Central memory CD4-positive, alpha-beta T cell (primary cell): ENCODE measurements at places on chromosomes 2 and 18.

- DNase-seq, result no peak
These were observed 241.5 kb downstream of the SH3RF3 start for GRCh38 chr2:109370399-109371035.

DNA sequence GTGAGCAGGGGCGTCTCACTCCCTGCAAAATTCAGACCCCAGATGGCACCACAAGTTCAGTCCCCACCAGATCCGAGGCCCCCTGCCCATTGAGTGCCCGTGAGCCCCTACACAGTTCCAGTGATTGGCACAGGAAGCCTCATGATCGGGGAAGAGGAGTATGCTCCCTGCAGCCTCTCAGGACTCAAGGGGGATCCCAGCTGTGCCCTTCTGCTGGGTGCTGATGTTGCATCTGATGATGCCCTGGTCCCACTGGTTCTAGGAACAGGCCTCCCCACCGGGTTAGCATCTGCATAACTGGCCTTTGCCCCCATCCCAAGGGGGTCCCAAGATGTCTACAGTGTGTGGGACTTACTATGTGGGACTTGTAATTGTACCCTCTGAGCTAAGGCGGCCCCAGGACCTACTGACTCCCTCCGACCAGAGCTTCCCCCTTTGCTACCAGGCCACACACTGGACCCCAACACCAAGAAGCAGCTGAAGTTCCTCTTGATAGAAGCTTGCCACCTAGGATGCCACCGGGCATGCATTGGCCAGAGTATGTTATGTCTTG lies 8.6 kb downstream of the ALPG start:
- DNase-seq, result no peak

DNA sequence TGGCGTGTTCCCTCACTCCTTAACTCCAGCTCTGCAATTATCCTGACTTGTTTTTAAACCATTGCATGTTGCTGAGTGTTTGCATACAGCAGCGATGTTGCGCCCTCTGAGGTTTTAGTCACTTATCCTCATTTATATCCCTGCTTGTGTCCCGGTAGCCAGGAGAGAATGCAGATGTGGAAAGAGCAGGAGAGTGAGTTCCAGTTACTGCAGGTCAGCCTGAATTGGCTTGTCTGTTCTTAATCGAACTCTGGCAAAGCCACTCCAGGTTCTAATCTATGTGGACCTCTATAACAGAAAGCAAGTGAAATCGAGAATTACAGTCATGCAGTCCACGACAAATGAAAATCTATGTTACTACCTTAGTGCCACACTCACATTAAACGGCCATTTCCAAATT lies 295.1 kb upstream of the REV1 start:
- no peak for DNase-seq

- DNase-seq, result no peak
These were observed 131.5 kb upstream of the PGAP1 start for GRCh38 chr2:197057959-197058358.

- DNase-seq, result no peak
These were observed 122.6 kb upstream of the PPP1CB start for GRCh38 chr2:28628987-28629386.

DNA sequence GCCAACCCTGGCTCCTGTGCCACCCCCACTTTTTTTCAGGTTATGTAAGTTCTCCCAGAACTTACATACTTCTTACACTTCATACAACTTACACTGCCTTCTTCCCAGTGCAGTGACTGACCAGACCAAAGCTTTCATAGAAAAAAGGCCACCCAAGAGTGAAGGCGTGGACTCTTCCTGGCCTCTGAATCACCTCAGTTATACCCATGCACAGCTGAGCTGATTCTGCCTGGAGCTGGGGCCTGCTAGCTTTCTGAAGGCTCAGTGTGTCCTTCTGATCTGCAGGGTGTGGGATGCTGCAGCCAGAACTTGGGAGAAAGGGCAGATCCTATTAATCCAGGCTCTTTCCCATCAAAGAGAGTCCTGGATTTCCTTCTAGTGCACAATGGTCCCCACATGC lies 216.1 kb downstream of the TTC32 start:
- DNase-seq, result no peak

DNA sequence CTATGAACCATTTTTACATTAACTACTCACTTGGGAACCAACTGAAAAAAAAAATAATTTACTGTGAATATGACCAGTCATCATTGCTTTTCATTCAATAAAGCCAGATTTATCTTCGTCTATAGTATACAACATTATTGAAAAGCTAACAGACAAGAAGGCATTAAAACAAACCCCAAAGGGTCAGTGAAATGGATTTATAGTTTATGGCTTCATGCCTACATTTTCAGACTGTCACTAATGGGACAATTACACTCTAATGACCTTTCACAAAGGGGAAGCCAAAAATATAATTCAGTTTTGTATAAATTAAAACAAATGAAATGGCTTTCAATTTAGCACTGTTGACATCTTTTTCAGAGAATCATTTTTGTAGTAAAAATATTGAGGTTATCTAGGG lies 169.1 kb downstream of the DSEL start:
- DNase-seq, result no peak

GRCh38 chr2:167946441-167946841 lies 301.0 kb downstream of the STK39 start:
- DNase-seq, result no peak

- DNase-seq, result no peak
These were observed 1.7 kb downstream of the EMILIN2 start for GRCh38 chr18:2848247-2849246.

- no peak for DNase-seq
These were observed 73.5 kb downstream of the GALNT3 start for GRCh38 chr2:165720511-165720910.

GRCh38 chr2:98463988-98464771 lies 19.5 kb downstream of the INPP4A start:
- DNase-seq, result peak; percentile 61

DNA sequence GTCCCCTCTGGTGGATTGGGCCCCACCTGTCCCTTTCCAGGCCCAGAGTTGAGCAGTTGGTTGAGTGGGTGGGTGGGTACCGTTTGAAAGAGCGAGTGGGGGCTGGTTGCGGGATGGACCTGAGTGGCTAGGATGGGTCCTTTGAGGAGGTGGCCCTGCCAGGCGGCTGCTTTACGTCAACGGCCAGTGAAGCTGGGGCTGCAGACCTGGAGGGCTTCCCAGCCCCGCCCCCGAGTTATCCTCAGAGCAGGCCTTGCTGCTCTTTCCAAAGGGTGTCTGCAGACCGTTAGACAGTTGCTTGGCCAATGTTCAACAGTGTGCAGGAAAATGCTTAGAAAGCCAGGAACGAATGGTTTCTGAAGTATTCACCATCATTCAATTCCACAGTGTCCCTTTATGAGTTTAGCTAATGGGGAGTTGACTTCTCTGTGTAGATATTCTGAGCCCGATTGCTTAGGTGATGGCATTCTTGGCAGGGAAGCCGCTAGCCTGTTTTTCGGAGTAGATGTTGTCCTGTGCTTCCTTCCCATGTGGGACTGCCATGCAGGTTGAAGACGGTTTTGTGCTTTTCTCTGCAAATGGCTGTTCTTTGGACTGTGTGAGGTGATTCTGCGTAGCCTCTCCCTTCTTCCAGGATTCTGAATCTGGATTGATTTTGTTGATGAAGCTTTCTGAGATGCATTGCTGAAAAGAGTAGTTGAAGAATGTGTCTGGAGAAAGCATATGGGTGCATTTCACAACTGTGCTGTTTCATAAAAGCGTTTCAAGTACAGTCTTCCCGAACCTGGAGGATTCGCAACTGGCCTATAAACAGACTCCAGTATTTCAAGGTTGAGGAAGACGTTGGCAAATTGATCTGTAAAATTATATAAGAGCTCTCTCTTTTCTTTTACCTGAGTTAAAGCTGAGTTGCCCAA lies 45.8 kb downstream of the LDLRAD4 start:
- DNase-seq, result no peak

GRCh38 chr2:191710411-191710900 lies 32.5 kb downstream of the NABP1 start:
- DNase-seq, result no peak

- DNase-seq, result no peak
These were observed 9.4 kb downstream of the IL18RAP start for GRCh38 chr2:102432386-102432785.

DNA sequence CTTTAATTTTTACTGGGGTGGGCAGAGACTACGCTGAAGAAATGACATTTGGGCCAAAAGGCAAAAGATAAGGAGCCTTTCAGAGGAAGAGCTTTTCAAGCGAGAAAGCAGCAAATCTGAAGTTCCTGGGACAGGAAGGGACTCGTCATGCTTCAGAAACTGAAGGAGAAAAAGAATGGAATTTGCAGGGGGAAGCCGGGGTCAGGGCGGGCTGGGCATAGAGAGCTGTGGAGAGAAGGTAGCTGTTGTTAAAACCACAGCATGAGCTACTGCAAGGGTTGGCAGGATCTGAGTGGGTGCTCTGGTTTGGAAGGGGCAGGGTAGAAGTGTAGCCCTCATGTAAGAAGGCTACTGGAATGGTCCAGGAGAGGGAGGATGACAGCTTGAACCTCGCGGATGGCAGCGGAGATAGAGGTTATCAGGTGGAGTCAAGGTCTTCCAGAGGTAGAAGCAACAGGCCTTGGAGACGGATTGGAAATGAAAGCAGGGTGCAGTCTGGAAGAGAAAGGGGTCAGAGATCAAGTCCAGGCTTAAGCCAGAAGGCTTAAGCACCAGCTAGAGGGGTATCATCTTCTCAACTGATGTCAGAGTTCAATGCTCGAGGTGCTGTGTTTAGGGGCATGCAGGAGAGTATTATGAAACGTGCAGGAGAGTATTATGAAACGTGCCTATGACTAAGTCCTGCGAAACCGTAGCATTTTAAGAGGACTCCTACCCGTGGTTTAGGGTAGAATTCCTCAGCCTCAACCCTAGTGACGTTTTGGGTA lies 18.9 kb downstream of the ATP8B1 start:
- DNase-seq, result no peak

DNA sequence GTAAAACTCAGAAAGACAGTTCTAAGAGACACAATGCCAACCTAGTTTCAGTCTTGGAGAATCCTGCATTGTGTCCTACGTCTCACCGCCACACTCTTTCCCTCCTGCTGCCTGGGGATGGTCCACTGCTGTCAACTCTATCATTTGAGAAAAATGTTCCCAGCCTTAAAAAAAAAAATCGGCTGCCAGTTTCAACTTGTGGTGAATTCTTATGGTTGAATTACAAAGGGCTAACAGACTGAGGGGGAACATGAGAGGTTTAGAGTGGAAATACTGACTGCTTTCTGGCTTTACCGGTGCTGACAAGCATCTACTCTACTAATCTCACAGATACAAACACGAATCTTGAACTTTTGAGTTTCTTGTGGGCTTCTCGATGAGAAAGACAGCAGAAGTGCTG lies 74.0 kb downstream of the NAB1 start:
- DNase-seq, result no peak

DNA sequence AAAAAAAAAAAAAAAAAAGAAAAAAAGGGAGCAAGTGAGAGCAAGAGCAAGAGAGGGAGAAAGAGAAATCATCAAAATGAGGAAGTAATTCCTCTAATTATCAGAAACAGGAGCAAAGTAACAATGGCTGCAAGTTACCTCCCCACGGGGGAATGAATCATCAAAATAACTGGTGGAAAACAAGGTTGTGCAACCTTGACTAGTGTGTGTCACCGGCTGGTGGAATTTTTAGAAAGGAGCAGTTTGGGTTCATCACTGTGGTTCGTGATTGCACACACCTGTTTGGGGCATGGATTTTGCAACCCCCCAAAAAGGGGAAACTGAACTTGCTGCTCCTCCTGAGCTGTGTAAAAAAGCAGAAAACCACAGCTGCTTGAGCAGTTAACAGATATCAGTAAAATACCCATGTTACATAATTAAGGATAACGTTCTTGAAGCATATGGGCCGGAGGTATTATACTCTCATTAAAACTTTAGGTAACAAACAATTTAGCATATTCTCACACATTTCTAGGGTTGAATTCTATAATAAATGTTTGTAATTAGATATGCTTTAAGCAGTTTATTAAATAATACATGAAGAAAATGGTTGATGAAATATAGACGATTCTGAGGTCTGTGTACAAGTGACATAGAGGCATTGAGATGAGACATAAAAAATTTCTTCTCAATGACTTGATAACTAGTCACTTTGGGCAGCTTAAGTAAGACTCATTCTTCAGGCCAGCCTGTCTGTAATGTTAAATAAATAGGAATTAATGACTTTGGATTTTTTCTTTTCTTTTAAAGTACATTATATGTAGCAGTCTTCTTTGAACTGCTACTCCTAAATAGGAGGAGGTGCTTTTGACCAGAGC lies 184.2 kb upstream of the ZEB2 start:
- DNase-seq, result no peak

DNA sequence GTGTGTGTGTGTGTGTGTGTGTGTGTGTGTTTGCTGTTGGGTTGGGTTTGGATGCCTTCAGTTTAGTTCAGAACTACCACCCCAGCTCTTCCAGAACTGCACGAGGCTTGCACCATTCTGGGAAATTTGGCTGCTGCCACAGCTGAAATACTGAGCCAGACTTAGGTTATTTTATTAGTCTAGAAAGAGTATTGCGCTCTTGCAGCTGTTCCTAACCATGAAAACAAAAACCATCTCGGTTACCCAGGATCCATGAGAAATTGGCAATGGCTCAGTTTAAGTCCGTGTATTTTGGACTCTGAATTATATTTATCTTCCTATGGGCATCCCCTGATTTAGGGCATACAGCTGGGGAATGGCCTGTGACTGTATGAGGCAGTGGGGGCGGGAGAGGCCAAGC lies 83.2 kb downstream of the TANC1 start:
- no peak for DNase-seq

DNA sequence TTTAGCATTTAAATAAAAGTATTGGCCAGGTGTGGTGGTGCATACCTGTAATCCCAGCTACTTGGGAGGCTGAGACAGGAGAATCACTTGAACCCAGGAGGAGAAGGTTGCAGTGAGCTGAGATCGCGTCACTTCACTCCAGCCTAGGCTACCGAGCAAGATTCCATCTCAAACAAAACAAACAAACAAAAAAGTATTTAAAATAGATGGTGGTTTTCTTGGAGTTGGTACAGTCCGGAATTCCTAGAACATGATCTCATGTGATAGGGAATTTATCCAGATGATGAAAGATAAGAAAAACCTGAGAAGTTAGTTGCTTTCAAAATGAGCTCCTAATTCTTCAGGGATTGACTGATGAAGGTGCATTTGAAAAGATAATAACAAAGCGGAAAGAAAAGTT lies 62.0 kb downstream of the BIRC6 start:
- DNase-seq, result no peak

- DNase-seq, result no peak
These were observed 319.4 kb upstream of the KCNH7 start for GRCh38 chr2:163157891-163158496.

DNA sequence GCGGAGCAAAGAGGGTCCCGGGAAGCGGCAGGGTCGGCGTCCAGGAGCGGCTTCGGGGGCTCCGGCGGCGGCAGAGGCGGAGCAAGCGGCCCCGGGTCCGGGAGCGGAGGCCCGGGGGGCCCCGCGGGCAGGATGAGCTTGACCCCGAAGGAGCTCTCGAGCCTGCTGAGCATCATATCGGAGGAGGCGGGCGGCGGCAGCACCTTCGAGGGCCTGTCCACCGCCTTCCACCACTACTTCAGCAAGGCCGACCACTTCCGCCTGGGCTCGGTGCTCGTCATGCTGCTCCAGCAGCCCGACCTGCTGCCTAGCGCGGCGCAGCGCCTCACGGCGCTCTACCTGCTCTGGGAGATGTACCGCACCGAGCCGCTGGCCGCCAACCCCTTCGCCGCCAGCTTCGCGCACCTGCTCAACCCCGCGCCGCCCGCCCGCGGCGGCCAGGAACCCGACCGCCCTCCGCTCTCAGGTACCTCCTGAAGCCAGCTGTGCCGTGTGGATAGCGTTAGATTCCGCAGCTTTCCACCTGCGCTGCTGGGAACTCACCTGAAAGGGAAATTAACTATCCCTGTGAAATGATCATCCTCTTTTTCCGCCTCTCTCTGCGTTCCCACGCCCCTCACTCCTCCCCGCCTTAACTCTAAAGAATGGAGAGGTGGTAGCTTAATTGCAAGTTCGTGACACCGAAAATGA lies 472 bp downstream of the CNOT11 start:
- DNase-seq, result peak; percentile 79
